ENCODE measurements at places on chromosomes 11 and 22.

- DNase-seq = no peak
Observed at GRCh38 chr11:123219066-123219690, 24.1 kb upstream of the CLMP start.

DNA sequence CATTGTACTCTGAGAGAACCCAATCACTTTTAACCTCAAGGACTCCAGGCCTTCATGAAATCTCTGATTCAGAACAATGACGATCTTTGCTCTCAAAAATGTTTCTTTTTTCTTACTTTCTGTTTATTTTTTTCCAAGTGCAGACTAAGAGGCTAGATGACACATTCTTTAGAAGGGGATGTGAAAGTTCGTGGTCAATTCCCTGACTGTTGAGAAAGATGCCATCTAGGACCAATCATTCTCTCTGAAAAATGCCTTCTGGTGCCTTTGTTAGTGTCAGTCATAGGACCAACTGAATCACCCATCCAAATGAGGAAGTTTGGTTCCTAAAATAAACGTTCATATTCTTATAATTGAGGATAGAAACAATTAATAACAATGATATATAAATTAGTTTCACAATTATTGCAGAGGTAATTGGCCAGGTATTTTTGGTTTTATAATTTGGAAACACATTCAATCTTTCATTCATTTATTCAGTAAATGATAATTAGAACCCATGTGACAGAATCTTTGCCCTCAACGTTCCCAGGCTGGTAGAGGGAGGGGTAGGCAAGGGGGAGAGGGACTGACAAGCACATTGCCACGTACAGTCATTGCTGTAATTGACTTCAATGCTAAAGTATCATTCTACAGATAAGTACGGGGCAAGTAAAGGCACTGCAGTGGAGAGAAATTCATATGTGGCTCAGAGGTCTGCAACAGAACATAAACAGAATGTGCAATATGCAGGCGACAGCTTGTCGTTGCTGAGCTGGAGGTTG, 333.4 kb upstream of the MPPED2 start:
- no peak for DNase-seq

DNA sequence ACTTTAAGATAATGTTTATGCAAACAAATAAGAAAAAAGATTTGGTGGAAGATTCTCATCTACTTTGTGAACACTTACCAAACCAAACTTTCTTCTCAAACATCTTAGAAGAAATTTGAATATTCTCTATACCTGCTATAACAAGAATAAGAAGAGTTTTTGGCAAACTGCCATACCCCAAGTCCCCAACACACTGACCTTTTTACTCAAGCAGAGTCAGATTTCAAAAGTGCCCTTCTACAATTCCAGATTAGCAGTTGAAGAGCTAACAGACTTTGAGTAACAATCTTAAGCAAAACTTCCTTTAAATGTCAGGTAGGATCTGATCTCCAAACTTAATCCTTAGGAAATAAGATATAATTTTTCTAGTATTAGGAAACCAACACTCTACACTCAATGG, 33.9 kb downstream of the TSG101 start:
- no peak for DNase-seq

DNA sequence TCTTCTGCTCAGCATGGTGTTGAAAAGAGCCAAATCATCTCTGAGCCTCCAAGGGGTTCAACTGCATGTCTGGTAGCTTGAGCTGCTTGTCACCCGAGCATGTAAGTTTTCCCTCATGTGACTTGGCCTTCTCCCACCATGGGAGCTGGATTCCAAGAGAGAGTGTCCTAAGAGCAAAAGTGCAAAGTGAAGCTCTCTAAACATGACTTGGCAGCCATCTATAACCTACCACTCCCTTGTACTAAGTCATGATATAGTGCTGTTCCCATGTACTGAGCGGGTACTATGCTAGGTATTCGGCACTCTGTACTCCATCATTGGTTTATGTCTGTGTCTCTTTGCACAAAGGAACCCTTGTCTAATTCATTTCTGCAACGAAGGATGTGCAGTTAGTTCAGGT, 19.1 kb downstream of the SEZ6L start:
- no peak for DNase-seq
